AG04450 (cell line): ENCODE measurements at places on chromosomes 11 and 22. TPM values are rescaled to one million over a fixed set of nuclear protein-coding genes. Genes with fewer than 3 reads are reported as not detected.

The FJX1 gene
- polyA plus RNA-seq = 4.8 and 5.6 TPM in 2 replicates

The IRAG1 gene
- 56.6 and 60.3 TPM in 2 replicates for polyA plus RNA-seq

The TPBGL gene
- 0.02 TPM in 1 of 2 replicates, not detected in the other for polyA plus RNA-seq

The CHRNA10 gene
- 0.25 and 0.41 TPM in 2 replicates for polyA plus RNA-seq

The OR51B2 gene
- polyA plus RNA-seq = not detected in 2 replicates

- no peak for DNase-seq
Measured at GRCh38 chr11:69158301-69159149, 2.8 kb downstream of the SMIM38 start.

GRCh38 chr11:108790501-108791299 lies 125.8 kb downstream of the DDX10 start:
- no peak for DNase-seq

GRCh38 chr11:27912916-27913315 lies 195.0 kb downstream of the KIF18A start:
- DNase-seq = no peak

DNA sequence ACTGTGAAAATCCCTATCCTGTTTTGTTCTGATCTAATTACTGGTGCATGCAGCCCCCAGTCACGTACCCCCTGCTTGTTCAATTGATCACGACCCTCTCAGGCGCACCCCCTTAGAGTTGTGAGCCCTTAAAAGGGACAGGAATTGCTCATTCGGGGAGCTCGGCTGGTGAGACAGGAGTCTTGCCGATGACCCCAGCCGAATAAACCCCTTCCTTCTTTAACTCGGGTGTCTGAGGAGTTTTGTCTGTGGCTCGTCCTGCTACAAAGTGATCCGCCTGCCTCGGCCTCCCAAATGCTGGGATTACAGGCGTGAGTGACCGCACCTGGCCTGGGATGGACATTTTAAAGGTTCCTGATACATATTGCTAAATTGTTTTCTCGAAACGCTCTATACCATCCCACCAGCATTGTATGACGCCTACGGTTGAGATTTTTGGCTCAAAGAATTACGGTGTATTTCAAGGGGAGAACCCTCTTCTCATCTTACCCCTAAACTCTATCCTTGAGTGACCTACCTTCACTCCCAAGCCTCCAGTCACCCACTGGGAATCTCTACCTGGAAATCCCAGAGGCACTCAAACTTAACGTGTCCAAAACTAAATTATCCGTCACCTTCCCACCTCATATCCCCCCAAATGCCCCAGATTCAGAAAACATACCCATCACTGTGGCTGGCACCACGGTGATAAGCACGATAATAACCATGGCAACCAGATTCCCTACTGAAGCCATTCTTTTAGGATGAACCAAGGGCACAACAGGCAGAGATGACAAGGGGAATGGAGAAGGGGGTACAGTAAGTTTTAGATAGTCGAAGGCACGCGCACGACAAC lies 789 bp upstream of the POLA2 start:
- no peak for DNase-seq

- DNase-seq = no peak
Measured at GRCh38 chr22:26281941-26282340, 112.7 kb downstream of the SEZ6L start.

DNA sequence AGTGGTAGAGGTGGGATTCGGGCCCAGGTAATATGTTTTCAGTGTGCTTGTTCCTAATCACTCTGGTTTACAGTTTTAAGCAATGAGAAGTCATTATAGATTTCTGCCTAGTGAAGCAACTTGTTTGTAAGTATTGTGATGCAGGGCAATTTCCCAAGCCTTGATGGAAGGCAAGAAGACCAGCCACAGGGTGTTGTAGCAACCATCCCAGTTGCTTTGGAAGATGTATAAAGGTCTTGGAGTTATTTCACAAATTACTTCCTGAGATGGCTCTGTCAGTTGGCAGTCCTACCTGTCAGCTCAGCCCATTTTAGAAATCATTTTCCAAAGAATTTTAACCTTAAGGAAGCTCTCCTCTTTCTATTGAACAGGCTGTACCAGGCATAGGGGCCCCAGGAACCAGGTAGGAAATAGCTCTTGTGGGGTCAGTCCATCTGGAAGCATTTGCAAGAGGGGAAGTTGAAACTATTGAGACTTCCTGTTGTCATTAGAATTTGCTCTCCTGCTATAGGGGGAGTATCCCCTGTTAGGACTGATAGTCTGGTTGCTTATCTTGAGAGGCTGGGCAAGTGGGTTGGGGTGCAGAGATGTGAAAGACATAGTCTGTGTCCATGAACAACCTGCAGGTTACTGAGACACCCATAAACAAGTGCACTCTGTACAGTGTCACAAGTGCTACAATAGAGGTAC lies 47.9 kb downstream of the STIM1 start:
- no peak for DNase-seq

DNA sequence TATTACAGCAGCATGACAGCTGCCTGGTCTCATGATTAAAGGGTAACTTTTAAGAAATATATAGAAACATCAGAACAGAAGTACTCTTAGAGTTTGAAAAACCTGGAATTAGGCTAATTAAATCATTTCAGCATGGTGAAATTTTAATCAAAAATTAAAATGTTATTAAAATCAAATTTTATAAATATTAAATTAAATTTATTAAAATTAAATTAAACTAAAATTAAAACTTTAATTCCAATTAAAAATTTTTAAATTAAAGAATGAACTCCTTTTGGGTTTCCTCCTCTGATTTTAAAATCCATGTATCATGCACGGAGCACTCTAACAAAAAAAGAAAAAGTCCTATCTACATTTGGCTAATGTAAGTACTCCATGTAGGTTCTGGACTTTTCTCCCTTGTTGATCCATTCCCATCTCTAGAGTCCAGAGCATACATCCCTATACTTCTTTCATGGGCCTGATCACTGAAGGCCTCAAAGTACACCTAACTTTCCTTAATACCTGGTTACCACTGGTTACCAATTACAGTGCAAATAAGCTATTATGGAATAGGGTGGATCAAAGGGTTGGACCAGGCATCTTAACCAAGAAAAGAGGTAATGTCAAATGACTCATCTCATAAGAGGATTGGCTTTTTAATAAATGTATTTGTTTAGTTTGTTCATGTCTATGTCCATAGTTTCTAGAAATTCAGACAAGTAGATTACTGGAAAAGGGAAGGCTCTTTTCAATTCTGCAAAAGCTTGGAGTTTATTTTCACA lies 48.4 kb upstream of the MUC15 start:
- DNase-seq = no peak

DNA sequence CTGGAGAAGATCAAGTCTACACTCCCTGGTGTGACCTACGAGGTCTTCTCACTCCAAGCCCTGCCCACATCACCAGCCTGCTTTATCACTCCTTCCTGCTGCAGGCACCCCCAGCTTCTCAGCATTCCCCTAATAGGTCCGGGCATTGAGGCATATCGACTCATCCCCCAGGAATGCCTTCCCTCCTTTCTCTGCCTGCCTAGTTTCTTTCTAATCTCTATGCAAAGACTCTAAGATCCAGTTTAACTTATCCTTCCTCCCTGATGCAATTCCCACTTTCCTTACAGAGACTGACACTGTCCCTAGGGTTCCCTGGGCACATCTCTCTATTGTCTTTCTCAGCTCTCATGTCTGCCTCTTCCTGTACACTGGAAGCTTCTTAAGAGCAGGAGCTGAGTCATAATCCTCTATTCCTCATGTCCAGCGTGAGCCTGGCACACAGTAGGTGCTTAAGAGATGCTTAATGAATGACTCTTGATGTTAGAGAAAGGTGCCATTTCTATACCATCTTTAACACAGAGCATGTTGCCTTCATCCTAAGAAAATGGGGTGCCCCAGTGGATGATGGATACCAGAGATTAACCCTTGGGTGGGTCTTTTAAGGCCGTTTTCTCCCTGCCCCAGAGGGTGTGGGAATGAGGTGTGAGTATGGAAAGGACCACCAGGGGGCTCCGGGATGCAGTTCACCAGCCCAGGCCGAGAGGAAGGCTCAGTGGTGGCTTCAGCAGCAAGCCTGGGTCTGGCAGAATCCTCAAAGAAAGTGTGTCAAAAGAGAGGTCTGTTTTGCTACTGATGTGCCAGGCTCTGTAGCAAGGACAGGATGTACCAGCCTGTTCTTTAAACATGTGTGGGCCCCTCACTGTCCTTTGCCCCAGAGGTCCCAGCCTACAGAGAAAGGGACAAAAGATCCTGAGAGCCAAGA lies 34.7 kb downstream of the PARVA start:
- peak; percentile 85 for DNase-seq

DNA sequence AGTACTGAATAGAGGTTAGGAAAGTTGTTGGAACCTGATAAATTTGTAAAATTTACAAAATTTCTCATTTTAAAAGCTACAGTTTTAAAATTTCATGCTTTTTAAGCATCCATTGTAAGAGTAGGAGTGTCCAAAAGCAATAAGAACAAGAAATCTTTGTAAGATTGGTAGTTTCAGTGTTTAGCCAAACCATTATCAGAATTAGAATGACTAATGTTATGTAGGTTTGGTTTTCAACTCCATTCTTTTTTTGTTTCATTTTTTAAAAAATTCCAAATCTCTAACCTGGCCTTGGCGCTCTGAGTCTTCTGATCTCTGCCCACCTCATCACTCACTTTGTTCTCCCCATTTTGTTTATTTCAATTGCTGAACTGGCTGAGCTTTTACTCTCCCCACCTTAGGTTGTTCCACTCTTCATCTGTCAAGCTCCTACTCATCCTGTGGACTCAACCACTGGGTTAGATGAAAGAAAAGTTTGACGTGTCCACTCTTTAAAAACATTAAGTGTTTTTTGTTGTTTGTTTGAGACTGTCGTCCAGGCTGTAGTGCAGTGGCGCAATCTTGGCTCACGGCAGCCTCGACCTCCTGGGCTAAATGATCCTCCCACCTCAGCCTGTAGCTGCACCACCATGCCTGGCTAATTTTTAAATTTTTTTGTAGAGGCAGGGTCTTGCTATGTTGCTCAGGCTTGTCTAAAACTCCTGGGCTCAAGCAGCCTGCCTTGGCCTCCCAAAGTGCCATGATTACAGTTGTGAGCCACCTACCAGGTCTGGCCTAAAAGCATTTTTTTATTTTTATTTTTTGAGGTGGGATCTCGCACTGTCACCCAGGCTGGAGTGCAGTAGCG lies 14.0 kb downstream of the EP300 start:
- DNase-seq = no peak

DNA sequence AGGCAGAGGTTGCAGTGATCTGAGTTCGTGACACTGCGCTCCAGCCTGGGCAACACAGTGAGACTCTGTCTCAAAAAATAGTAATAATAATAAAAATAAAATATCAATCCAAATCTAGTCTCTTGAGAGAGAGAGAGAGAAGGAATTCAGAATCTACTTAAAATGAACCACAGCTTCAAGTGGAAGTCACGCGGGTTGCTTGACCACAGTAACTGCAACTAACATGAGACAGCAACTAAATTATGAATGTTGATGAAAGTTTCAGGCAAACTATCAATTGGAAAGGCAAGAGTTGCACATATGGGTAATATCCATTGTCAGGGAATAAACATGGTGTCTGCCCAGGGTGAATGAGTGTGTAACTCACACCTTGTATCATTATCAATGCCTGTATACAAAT lies 12.5 kb downstream of the POU2AF2 start:
- no peak for DNase-seq

GRCh38 chr11:69537126-69537525 lies 55.7 kb downstream of the LINC01488 start:
- DNase-seq = no peak

DNA sequence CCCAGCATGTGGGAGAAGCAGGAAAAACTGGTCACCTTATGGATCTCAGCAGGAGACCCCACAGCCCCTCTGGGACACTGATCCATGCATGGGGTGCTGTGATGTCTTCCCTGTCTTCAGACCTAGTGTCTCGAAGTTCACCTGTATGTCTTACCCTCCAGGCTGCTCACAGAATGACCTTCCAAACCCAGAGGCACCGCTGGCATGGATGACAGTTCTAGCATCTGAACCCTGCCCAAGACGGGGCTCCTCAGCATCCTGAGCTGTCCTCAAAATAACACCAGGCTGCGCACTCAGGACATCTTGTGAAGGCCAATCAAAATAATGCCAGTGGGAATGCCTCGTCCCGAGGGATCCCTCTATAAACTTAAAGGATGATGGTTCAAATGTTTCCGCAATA lies 824.9 kb downstream of the TBC1D22A start:
- no peak for DNase-seq

GRCh38 chr11:47359586-47359985 lies 7.1 kb upstream of the MYBPC3 start:
- no peak for DNase-seq

DNA sequence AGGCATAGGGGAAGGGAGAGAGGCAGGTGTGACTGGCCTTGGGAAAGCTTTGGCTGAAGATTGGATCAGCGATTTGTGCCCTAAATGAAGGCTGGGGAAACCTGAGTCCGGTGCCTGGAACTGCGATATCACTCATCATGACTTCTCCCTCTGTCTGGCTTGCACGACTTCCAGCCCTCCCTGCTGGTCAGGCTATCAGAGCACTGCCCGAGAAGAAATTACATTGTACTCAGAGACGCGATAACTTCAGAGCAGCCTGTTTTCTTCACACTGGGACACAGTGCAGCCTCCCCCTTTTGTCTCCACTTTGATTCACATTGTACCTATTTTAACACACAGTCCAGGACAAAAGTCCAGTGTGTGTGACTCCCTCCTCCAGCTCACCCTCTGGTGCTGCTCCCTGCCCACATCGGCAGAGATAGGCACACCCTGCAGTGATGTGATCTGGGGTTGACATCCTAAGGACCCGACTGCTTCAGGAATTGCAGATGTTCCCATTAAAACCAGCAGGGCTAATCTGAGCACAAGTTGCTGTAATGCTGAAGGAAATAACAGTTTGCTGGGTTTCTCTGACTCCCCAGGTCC lies 62.1 kb upstream of the CADM1 start:
- no peak for DNase-seq

GRCh38 chr11:107563702-107564101 lies 1.8 kb downstream of the ALKBH8 start:
- no peak for DNase-seq

DNA sequence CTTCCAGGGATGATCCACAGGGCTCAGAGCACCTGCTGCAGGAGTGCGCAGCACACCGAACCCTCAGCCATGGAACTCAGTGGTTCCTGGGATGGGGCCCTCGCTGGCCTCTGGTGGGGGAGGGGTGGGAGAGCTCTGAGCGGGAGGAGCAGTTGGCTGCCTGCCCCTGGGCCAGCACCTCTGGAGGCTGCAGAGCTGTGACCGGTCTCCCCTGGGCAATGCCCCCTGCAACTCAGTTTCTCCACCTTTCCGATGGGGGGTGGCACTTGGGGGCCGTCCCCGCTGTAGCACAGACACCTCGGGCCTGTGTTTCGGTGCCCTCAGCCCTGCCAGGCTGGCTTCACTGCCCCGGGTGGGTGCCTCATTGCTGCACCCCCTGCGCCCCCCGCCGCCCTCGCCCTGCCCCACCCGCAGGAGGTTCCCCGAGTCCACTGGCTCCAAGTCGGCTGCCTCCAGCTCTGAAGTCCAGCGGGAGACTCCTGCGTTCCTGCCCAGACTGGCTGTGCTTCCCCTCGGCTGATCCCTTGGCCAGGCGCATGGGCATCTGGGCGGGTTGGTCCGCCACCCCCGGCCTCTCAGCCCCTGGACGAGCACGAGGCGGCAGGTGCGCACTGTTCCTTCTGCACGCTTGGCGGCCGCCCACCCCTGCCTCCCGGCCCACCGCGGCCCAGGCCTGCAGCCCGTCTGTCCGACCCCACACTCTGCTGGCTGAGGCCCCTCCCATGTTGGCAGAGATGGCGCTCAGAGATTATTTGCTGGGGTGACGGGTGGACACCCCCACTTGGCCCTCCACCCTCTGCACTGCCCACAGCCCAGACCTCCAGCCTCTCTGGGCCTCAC lies 1.8 kb downstream of the MUC6 start:
- DNase-seq = no peak
